Naive thymus-derived CD8-positive, alpha-beta T cell (primary cell): ENCODE measurements at places on chromosomes 1 and 21.

DNA sequence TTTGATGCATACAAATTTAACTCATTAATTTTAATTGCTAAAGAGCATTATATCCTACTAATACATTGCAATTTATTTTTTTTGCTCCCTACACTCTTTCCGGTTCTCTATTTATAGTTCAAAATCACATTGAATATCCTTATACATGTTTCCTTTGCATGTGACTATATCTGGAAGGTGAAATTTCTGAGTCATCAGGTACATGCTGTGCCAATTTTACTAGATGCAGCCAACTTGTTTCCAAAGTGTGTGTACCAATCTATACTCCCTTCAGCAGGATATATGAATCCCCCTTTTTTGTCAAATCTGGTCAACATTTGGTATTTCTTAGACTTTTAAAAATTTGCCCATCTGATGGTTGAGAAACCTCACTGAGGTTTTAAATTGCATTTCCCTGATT is 602.9 kb upstream of the CAMK1G start:
- H3K27ac ChIP-seq, result no peak overlapping the region
- no peaks in the 10 kb centered on the region for H3K36me3 ChIP-seq
- H3K4me1 ChIP-seq, result no peaks in the 10 kb centered on the region
- H3K27me3 ChIP-seq, result no peaks in the 10 kb centered on the region
- DNase-seq, result no peak
- H3K4me3 ChIP-seq, result no peak overlapping the region

DNA sequence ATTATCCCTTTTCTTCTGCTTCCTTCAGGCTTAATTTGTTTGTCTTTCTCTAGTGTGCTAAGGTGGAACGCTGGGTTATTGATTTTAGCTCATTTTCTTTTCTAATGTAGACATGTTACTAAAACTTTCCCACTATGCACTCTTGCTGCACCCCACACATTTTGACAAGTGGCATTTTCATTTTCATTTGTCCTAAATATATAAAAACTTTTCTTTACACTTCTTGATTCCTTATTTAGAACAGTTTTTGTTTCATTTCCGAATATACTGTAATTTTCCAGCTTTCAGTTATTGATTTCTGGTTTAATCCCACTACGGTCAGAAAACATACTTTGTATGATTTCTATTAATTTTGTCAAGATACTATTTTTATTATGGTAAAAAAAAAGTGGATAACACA is 25.3 kb downstream of the SH3BP5L start:
- peaks cover 5% of the 10 kb centered on the region for H3K4me1 ChIP-seq
- no peak overlapping the region for H3K4me3 ChIP-seq
- peaks cover 20% of the 10 kb centered on the region for H3K27me3 ChIP-seq
- DNase-seq, result no peak
- peaks cover 6% of the 10 kb centered on the region for H3K36me3 ChIP-seq

DNA sequence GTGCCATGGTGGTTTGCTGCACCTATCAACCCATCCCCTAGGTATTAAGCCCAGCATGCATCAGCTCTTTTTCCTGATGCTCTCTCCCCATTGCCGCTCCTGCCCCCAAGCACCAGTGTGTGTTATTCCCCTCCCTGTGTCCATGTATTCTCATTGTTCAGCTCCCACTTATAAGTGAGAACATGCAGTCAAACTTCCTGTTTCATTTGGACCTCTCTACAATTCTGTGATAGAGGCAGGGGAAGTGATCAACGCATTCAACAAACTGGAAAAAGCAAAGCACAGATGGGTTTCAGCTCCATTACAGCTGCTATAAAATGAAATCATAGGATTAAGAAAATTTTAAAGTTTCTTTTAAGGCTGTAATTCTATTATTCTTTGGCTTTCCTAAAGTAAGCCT is 23.3 kb upstream of the CD55 start:
- no peaks in the 10 kb centered on the region for H3K27me3 ChIP-seq
- H3K36me3 ChIP-seq, result no peaks in the 10 kb centered on the region
- no peak for DNase-seq
- peaks cover 24% of the 10 kb centered on the region for H3K4me1 ChIP-seq
- no peak overlapping the region for H3K27ac ChIP-seq

GRCh38 chr1:193431265-193431977 is 245.0 kb upstream of the B3GALT2 start:
- no peak overlapping the region for H3K27ac ChIP-seq
- DNase-seq, result no peak
- H3K4me1 ChIP-seq, result peaks cover 6% of the 10 kb centered on the region

- no peaks in the 10 kb centered on the region for H3K36me3 ChIP-seq
- peaks cover 15% of the 10 kb centered on the region for H3K4me1 ChIP-seq
- H3K4me3 ChIP-seq, result peak overlapping the region; percentile 39
- peaks cover 16% of the 10 kb centered on the region for H3K27me3 ChIP-seq
These were observed 23.1 kb downstream of the DYRK3 start for GRCh38 chr1:206658264-206658980.

- no peaks in the 10 kb centered on the region for H3K36me3 ChIP-seq
- no peak overlapping the region for H3K4me3 ChIP-seq
- no peak for DNase-seq
These were observed 69.1 kb upstream of the MRPS6 start for GRCh38 chr21:34004013-34004938.

DNA sequence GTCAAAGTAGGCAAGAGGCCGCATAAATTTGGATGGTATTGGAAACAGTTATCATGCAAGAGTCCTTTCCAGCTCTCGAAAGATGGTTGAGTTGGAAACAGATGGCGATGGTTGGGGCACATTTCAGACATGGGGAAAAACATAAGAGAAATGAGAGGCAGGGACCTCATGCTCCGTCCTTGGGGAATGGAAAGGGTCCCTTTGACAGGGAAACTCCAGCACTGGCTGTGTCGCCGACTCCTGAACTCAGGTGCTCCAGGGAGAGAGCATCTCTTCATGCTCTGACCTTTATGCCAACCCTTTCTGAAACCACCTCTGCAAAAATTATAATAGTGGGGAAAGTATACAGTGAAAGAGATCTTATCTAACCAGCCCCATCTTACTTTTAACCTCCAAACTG is 36.8 kb upstream of the COL6A2 start:
- H3K27ac ChIP-seq, result no peak overlapping the region
- H3K36me3 ChIP-seq, result no peaks in the 10 kb centered on the region
- peaks cover 3% of the 10 kb centered on the region for H3K27me3 ChIP-seq
- no peak overlapping the region for H3K4me3 ChIP-seq
- peaks cover 35% of the 10 kb centered on the region for H3K4me1 ChIP-seq
- DNase-seq, result no peak
